ENCODE measurements at places on chromosomes 6 and 20.

DNA sequence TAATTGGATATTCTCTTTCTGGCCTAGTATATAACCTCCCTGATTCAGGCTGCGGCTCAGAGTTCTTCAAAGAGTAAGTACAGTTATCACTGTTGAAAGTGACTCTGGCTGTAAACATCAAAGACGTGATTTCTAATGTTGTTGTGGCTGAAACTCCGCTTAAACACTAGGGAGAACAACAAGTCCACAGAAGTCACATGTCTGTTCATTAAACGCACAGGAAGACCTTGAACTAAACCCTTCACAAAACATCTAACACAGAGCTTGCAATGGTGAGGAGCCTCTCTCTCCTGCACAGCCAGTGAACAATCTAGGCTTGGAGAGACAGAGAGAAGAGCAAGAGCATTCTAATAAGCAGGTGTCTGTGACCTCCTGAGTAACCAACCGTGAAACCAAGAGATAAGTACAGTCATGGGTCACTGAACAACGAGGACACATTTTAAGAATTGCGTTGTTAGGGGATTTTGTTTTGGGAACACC lies 249.3 kb downstream of the PRKN start:
- DNase-seq, result no peak

- no peak for DNase-seq
Measured at GRCh38 chr20:33971147-33971975, 22.4 kb upstream of the RALY start.

DNA sequence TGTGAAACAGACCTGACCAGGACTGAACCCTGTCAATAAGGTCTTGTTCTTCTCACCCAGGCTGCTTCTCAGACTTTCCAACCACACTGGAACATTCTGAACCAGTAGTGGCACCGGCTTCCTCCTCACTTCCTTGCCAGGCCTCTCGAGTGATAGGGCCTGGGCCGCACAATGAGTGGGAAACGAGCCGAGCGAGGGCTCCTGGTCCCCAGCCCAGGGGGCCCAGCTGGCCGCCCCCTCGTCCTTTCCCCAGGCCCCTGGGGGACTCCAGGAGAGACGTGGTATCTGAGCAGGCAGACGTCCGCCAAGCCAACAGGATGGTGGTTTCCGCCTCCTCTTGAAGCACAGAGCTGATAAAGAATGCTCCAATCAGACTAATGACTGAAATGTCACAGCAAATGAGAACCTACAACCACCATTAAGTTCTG lies 117.9 kb downstream of the GMDS start:
- DNase-seq, result peak; percentile 12

- DNase-seq, result no peak
Measured at GRCh38 chr20:61922936-61923335, 142.7 kb downstream of the TAF4 start.

GRCh38 chr20:37285664-37286374 lies 3.6 kb upstream of the MANBAL start:
- no peak for DNase-seq

DNA sequence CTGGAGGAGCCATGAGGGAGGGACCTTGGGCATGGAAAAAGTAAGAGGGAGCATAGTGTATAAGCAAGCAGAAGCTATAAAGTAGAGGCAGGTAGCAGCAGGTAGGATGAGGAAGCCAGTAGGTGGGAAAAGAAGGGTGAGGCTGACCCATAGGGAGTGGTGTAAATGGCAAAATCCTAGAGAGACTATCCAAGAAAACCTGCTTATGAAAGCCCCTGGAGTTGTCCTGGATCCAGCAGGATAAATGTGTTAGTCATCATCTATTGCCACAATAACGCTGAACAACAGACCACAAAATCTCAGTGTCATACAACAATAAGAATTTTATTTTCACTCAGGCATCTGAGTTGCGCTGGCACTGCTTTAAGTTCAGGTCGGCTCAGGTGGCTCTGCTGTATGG lies 30.2 kb downstream of the CHD6 start:
- DNase-seq, result no peak

All from prostate gland (tissue), 2 donors.